Vagina (tissue), 2 donors: ENCODE measurements at places on chromosomes 5 and 9.
A peak's percentile ranks its signal among the peaks of the same experiment; 100 is the strongest.

DNA sequence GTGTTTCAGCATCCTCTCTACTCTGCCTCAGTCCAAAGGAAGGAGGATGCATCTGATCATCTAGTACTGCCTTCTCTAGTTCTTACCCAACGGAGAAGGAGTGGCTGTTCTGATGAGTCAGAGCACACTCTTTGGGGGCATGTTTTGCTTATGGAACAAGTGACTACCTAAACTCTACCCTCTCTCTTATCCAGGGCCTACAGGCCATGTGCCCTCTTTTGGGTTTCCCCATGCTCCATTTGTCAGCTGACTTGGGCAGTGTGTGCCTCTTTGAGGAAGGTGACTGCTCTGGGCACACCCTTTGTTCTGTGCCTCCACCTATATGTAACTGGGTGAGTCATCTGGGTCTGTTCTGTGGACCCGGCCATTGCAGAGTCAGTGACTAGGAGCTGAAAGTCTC, 89.6 kb upstream of the BNC2 start:
- no peak for DNase-seq

DNA sequence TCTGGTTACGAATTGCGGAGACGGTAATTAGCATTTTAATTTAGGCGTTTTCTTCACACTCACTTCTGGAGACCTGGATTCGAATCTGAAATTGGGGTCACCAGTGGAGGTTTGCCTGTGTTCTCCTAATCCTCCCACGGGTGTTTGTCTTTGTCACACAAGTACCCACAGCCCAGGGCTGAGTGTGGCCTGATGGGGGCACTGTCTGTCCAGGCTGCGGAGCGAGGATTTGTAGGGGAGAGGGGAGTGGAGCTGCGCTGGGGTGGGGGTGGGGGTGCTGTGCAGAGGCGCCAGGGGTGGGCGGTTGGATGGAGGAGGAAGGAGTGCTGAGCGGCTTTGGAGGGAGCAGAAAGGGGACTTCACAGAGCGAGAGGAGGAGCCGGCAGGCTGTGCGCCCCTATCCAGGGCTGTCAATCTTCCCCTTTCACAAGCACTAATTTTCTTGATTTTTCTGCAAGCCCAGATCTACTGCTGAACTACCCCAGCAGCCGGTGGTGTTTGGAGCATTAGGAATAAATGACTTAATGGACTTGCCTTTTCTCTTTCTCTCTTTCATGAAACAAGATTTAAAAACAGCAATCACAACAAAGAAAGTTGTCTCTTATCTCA, 53.1 kb downstream of the TSPAN17 start:
- DNase-seq, result no peak

DNA sequence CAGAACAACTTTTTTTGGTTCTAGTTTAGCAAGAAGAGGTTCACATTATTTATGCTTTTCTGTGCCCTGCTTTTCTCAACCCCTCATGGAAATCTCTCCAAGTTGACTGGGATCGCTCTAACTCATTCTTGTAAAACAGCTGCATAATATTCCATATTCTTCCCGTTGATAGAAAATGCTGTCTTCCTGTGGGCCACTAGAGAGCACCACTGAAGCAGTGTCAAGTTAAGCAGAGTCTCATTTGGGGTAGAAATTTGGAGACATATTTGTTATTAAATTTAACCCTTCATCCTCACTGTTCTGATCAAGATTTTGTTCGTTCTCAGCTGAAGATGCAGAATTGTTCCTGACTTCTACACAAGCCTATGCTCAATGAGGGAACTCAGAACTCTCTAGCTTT, 140.1 kb downstream of the CEMIP2 start:
- no peak for DNase-seq

DNA sequence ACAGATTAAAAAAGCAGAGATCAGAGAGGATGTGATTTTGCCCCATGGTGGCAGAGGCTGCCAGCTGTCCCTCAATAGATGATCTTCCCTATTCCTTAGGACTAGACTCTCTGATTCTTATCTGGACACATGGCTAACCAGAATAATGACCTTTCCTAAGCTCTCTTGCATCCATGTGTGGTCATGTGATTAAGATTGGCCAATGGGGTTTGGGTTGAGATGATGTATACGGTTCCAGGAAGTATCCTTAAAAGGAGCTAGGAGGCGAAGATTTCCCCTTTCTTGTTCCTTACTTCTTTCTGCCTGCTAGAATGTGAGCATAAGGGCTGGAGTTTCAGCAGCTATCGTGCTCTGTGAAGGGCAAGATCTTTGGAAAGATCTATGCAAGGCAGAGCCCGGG, 39.8 kb downstream of the FOXI1 start:
- no peak for DNase-seq

- no peak for DNase-seq
Observed at GRCh38 chr5:14165375-14166106, 22.4 kb downstream of the TRIO start.

DNA sequence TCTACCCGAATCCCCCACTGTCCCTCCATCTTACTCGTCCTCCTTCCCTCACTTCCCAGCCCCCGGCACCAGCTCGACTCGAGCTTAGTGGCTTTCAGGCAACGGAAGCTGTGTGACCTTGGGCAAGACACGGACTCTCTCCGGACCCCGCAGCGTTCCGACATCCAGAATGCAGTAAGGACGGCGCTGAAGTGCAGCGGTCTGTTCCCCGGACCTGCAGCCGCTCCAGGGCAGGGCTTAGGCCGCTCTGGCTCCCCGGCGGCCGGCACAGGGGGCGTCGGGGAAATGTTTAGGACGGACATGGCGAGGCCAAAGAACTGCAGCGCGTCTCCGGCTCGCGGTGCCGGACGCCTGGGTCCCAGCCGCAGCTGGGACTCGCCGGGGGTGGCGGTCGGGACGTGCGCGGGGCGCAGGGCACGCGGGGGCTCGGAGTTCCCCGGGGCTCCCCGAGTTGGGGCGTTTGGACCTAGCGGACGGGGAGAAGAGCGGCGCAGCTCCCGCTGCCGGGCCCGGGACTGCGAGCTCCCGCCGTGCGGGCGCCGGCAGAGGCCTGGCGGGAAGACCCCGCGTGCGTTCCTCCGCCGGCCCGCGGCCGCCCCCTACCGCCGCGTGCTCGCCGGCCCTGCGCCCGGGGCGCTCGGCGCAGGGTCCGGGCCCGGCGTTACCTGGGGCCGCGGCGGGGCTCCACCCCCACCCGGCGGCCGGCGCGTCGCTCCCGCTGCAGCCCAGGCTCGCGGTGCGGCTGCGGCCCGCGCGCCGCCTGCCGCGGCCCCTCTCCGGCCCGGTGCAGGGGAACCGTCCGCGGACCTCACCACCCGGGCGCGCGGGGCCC, 5.6 kb upstream of the RNF44 start:
- DNase-seq, result no peak

- no peak for DNase-seq
Observed at GRCh38 chr9:84296146-84296843, 44.3 kb downstream of the SLC28A3 start.

- DNase-seq, result no peak
Observed at GRCh38 chr9:137113385-137114159, 961 bp downstream of the DPP7 start.

DNA sequence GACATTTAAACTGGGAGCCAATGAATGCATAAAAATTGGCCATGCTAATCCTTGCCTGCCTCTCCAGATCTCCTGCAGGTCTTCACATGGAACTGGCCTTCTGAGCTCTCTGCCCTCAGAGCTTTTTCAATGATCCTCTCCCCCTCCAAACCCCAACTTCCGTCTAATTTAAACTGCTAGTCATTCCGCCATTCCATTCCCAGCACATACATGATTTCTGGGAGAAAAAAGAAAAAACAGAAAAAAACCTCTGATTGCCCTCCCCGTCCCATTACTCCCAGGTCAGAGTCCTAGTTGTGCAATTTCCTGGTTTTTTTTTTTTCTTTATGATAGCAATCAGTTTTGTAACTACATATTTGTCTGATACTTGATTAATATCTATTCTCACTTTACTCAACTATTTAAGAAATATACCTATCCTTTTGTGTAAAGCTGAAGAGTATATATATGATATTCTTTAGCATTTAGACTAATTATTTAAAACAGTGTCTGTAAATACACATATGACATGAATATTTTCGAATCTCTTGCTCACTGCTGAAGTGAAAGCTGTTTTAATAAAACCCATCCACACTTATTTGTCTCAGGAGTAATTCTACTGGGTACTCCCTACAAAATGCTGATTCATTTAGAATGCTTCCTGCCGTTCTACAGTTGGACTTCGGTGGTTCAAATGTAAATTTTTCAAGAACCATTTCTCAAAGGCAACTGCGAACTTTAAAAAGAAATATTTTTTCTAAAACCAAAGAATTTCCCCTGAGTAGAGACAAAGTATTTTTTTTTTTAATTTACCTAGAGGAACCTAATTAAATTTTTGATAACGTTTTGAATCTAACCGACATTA, 1.6 kb downstream of the HINT1 start:
- no peak for DNase-seq

DNA sequence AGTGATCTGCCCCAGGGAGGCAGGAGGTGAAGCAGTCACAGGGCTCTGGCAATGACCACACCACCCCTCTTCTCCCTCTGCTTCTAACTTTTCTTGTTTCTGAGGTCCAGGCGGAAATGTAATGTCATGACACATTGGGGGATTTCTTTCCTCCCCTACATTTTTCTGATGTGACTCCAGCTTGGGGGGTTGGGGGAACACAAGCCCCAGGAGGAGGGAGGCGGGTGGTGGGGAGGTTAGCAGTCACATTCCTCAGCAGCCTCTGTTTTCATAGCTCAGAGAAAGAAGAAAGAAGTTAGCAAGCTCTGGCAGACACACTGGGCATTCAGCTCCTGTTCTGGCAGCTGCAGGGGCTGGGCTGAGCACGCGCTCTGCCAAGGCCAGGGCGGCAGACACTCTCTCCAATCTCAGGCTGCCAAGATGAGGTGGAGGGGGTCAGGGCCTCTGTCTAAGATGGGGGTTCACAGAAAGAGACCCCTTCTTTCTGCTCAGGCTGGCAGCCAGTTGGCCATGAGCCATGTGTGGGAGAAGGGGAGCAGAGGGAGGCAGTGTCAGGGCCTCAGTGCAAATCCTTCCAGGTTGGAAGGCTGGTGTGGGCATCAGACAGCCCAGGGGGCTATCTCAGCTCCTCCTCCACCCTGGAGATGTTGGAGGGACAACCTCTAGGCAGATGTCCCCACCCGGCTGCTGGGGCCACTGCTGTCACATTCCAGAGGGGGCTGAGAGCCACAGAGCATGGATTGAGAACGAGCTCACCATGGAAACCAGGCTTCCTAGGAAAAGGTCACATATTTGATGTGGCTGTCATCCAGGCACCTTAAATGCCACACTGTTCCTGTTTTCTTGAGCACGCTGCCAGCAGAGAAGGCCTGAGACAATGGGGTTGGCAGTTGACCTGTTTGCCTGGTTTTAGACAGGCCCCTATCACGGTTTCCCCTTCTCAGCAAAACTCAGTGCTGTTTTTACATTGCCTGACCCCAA, 20.1 kb upstream of the PFDN1 start:
- no peak for DNase-seq

GRCh38 chr9:26723486-26723885, 169.1 kb downstream of the CAAP1 start:
- DNase-seq, result no peak

- no peak for DNase-seq
Observed at GRCh38 chr5:113378081-113378480, 56.7 kb downstream of the TSSK1B start.

DNA sequence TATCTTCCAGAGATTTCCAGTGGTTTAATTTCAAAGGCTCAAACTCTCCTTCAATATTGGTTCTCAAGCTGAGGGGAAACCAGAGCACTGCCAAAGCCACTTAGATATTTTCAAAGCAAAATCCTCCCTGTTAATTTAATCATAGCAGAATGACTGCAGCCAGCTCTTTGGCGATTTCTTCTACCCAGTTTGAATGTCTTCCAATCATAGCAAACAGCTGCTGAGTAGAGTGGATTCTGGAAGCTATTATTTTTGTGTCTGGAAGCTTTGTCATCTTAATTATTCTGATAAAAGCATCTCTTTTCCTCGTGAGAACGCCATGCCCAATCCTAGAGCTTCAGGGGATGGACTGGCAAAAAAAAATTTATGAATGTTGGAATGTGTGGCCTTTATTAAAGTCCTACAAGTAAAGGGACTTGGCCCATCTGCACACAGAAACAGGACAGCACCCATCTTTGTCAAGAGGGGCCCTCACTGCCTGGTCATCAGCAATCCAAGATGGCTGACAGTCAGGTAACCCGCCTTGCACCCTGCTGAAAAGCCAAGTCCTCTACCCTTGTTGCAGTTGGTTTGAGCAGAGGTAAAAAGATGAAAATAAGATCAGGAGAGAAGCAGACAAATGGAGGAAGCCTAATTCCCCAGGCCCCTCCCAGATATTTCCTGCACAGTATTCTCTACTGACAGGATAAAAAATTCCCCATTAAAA, 125.1 kb downstream of the SUSD1 start:
- no peak for DNase-seq

GRCh38 chr9:86854898-86855523, 92.3 kb downstream of the GAS1 start:
- DNase-seq, result no peak

DNA sequence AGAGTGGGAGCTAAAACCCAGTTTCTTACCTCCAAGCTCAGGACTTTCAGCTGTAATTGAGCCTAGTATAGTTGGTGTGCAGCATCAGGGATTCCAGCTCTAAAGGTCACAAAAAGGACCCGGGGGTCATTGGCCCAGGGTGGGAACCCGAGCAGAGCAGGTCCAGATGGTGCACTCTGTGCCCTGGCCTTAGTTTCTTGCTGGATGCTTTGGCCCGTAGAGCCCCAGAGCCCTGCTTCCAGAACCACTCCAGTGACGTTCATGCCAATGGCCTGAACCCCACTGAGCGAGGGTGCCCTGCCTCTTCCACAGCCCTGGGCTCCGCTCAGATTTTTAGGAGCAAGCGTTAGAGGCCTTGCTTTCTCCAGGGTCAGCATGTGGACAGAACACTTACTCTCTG, 8.2 kb downstream of the SLC22A5 start:
- DNase-seq, result peak; percentile 72

GRCh38 chr5:119397518-119398380, 41.9 kb downstream of the TNFAIP8 start:
- DNase-seq, result no peak

- DNase-seq, result no peak
Observed at GRCh38 chr5:82417776-82418607, 139.8 kb upstream of the RPS23 start.

DNA sequence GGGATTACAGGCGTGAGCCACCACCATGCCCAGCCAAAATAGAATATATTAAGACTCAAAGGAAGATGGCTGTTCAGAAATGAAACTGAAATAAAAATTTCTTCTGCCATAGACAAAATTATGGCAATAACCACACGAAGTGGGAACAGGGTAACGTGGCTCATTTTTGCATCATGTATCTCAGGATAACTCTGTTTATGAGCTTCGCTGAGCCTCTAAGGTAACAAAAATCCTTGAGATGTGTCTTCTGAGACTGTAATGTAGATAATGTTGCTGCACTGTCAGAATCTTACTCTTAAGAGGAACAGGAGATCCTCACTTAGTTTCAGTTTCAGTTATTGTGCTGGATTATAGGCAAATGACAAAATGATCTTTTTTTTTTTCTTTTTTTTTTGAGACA, 153.8 kb downstream of the GOLPH3 start:
- DNase-seq, result no peak
